Activated CD8-positive, alpha-beta T cell treated with anti-CD3 and anti-CD28 coated beads for 36 hours (primary cell): ENCODE measurements at places on chromosomes 3 and 15. TPM values are rescaled to one million over a fixed set of nuclear protein-coding genes. Genes with fewer than 3 reads are reported as not detected.

Gene CDCP1
- total RNA-seq: 0.32 TPM

Gene MUC4
- 0.31 TPM for total RNA-seq

Gene MASP1
- total RNA-seq: not detected

Gene RLBP1
- not detected for total RNA-seq

Gene FBXO40
- not detected for total RNA-seq

Gene POLQ
- 23.6 TPM for total RNA-seq

Gene TTLL13
- total RNA-seq: 0.20 TPM

Gene XCR1
- total RNA-seq: not detected

Gene RPL39L
- total RNA-seq: 12.1 TPM

Gene FGD5
- not detected for total RNA-seq

Gene HIGD1A
- 60.5 TPM for total RNA-seq

Gene CCR2
- 0.81 TPM for total RNA-seq

Gene IL17RB
- total RNA-seq: not detected

Gene CASR
- total RNA-seq: not detected

Gene SENP5
- total RNA-seq: 32.5 TPM

Gene TMCC1
- total RNA-seq: 14.1 TPM

Gene ANKRD34C
- not detected for total RNA-seq

Gene RPL15
- total RNA-seq: 2,747 TPM

Gene FAM81A
- total RNA-seq: 1.5 TPM

Gene C3orf70
- not detected for total RNA-seq

Gene PLSCR2
- not detected for total RNA-seq

Gene SLC51B
- not detected for total RNA-seq

Gene TM4SF18
- total RNA-seq: not detected

Gene GOLGA8G
- not detected for total RNA-seq

Gene FANCD2OS
- total RNA-seq: not detected

Gene PRSS50
- total RNA-seq: not detected

Gene MRAS
- not detected for total RNA-seq

Gene OPA1
- total RNA-seq: 104 TPM

Gene FBLN2
- total RNA-seq: 13.7 TPM

Gene PEX5L
- total RNA-seq: not detected

Gene CLK3
- 159 TPM for total RNA-seq

Gene C2CD4B
- 0.43 TPM for total RNA-seq

Gene POMGNT2
- 12.0 TPM for total RNA-seq

Gene ATG3
- total RNA-seq: 58.4 TPM

Gene THSD4
- total RNA-seq: not detected

Gene SLC30A4
- total RNA-seq: 1.7 TPM

Gene PPP1R14D
- not detected for total RNA-seq

Gene C3orf22
- total RNA-seq: not detected

Gene SLC25A26
- 31.0 TPM for total RNA-seq

Gene STXBP5L
- total RNA-seq: not detected

Gene GOLGA8R
- total RNA-seq: 3.1 TPM

Gene GP5
- total RNA-seq: 0.72 TPM

Gene SV2B
- total RNA-seq: not detected

Gene NR1I2
- total RNA-seq: 0.70 TPM

Gene PATL2
- 17.8 TPM for total RNA-seq

Gene KNL1
- 22.8 TPM for total RNA-seq

Gene SLC7A14
- total RNA-seq: not detected

Gene HRG
- not detected for total RNA-seq

Gene DZIP3
- total RNA-seq: 21.8 TPM

Gene NOP10
- total RNA-seq: 225 TPM

Gene IMPG2
- total RNA-seq: 0.14 TPM

Gene ADGRG7
- total RNA-seq: 24.7 TPM

Gene IQCF5
- not detected for total RNA-seq

Gene GPR87
- total RNA-seq: not detected
